ENCODE measurements at places on chromosomes 13 and 19. TPM values are rescaled to one million over a fixed set of nuclear protein-coding genes. Genes with fewer than 3 reads are reported as not detected.

The AXL gene
- total RNA-seq: 165 TPM

The KIR3DL2 gene
- total RNA-seq: not detected

The NCR1 gene
- not detected for total RNA-seq

The CEBPA gene
- total RNA-seq: not detected

The TEX101 gene
- not detected for total RNA-seq

The C19orf85 gene
- total RNA-seq: not detected

The ATP4A gene
- not detected for total RNA-seq

The CPB2 gene
- total RNA-seq: not detected

The RHPN2 gene
- total RNA-seq: 0.66 TPM

Data from aortic smooth muscle cell (primary cell).